Sigmoid colon (tissue), 7 donors: ENCODE measurements at places on chromosomes 2 and 18. TPM values are rescaled to one million over a fixed set of nuclear protein-coding genes. Genes with fewer than 3 reads are reported as not detected.

DNA sequence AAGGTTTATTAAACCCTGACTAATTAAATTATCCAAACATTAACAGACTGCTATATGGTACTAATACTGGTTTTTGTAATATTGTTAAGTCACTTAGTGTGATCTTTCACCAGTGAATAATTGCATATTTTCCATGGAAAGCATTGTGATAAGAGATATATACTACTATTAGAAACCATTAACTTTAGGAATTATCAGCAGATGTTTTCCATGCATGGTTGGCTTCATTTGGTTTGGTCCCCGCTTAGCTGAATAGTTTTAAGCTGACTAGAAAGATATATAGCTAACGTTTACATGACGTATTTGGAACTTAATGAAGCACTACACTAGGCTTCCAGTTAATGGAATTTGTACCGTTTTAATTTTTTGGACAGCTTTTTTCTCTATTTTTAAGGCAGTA lies 37.9 kb downstream of the LCLAT1 start:
- no peak for DNase-seq

DNA sequence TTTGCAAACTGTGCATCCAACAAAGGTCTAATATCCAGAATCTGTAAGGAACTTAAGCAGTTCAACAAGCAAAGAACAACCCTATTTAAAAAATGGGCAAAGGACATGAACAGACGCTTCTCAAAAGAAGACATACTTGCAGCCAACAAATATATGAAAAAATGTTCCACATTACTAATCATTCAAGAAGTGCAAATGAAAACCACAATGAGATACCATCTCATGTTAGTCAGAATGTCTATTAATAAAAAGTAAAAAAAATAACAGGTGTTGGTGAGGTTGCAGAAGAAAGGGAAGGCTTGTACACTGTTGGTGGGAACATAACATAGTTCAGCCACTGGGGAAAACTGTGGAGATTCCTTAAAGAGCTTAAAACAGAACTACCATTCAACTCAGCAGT lies 126.2 kb downstream of the NAT8 start:
- DNase-seq, result no peak

- DNase-seq, result no peak
These were observed 427.6 kb downstream of the BCL11A start for GRCh38 chr2:60125611-60126426.

The PDE11A gene
- not detected for polyA plus RNA-seq

The ST8SIA5 gene
- not detected for polyA plus RNA-seq
